ENCODE measurements at places on chromosomes 4 and X.

DNA sequence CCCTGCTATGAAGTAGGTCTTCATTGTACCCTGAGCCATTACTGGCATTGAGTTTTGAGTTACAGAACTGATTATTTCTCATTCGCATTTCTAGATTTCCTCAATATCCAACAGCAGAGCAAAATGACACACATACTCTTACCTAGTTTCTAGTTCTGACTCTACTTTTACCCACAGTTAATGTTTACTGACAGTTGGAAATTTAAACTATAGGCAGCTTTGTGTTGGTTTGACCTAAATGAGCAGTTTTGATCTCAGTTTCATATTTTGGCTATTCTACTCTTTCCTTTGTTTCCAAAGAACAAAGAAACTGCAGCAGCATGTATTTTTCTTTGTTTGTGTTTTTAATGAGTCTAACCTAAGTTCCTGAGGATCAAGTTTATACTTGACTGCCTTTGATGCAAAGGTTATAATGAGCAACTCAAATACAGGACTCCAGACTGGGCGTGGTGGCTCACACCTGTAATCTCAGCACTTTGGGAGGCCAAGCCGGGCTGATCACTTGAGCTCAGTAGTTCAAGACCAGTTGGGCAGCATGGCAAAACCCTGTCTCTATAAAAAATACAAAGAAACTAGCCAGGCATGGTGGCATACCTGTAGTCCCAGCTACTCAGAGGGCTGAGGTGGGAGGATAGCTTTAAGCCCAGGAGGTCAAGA lies 30.4 kb downstream of the TXK start:
- DNase-seq = peak; percentile 30

DNA sequence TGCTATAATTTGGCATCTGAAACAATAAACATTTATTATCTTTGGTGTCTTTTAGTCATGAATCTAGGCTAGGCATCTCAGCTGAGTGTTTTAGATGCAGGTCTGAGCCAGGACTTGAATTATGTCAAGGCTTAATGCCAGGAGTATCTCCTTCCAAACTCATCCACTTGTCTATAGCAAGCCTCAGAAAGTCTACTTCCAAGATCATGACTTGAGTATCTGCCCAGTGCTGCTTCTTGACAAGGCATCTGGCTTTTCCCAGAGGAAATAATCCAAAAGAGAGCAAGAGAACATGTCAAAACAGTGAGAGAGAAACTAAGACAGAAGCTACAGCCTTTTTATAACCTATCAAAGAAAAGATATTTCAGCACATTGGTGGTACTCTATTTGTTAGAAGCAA lies 1052.1 kb upstream of the PCDH10 start:
- no peak for DNase-seq

DNA sequence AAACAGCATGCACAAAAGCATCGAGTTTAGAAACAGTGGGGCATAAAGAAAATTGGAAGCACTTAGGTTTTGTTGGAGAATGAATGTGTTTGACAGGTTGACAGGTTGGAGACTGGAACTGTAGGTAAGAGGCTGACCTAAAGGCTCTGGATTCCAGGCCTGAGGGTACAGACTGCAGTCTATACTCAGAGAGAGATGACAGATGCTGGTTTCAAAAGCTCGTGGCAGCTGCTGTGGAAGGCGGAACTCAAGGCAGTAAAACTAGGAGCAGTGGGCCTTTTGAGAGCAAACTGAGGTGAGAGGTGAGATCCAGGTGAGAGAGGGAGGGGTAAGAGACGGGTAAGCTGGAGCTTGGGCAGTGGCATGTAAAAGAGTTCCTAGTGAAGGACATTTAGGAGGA lies 415.2 kb downstream of the TRIML1 start:
- no peak for DNase-seq

- no peak for DNase-seq
Measured at GRCh38 chr4:4752576-4753401, 106.7 kb upstream of the MSX1 start.

GRCh38 chrX:30039768-30040167 lies 175.6 kb upstream of the MAGEB2 start:
- DNase-seq = no peak

GRCh38 chr4:183443655-183444213 lies 702 bp upstream of the CDKN2AIP start:
- DNase-seq = no peak

DNA sequence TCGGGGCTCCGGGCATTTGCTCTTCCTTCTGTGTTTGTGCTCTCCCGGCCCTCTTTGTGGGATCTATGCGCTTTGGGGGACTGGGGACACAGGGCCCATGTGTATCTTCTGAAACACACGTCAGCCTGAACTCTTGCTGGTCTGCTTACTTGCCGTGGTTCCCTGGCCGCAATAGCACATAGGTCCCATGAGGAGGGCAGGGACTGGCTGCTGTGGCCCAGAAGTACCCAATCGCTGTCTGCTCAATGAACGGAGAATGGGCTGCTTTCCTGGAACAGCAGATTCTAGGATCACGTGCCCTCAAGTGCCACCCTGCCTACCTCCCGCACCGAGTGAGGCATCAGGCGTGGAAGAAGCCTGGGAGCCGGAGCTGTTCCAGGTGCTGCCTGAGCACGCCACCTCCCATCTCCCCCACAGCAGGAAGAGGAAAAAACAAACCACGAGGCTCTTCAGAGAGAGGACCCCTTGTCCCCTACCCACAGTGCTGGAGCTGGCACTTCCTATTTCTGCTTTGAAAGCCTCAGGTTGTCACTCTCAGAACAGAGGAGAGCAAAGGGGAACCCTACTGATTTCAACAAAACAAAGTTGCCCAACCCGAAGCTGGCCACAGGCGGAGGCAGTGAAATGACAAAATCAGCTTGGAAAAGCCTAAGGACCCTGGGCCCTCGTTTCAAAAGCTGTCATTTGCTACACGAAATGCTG lies 3.8 kb downstream of the G6PD start:
- DNase-seq = no peak

GRCh38 chr4:47624031-47624441 lies 139.0 kb downstream of the ATP10D start:
- no peak for DNase-seq

- no peak for DNase-seq
Measured at GRCh38 chrX:108590496-108590895, 145.9 kb downstream of the IRS4 start.

- no peak for DNase-seq
Measured at GRCh38 chrX:32867781-32868523, 343.4 kb downstream of the DMD start.

DNA sequence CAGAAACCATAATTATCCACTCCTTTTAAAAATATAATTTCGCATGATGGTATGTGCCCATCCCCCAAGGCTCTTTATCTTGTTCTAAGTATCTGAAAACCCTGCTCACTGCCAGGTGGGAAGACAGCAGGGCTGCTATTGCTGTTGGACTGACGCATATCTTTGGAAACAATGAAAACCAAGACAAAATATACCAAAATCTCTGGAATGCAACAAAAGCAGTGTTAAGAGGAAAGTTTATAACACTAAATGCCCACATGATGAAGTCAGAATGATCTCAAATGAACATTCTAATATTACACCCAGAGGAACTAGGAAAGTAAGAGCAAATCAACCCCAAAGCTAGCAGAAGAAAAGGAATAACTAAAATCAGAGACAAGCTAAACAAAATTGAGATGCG lies 162.0 kb downstream of the FAM47B start:
- DNase-seq = no peak

DNA sequence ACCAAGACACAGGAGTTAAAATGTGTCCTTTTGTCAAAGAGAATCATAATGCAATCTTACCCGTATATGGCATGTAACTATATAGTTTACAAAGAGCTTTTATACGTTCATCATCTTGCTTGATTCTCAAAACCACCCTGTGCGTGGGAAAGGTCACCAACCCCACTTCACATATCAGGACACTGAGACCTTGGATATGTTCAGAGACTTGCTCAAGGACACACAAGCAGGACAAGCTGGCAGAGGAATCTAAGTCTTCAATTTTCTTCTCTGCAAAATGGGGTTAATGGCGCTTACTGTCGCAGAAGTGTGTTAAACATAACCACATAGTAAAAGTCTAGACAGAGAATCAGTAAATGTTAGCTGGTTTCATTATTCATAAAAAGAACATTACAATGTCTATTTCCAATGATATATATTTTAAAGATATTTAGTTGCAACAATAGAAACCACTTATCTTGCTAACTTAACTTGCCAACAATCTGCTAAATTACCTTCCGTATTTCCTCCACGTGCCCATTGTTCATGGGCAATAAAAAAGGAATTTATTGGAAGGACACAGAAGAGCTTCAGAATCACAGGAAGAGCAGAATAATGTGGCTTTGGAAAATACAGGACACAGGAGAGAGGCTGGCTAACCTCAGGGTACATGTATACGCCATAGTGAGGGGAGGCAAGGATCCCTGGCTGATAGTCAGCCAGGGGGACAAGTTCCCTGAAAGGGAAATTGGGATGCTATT lies 64.6 kb upstream of the TAPT1 start:
- no peak for DNase-seq

DNA sequence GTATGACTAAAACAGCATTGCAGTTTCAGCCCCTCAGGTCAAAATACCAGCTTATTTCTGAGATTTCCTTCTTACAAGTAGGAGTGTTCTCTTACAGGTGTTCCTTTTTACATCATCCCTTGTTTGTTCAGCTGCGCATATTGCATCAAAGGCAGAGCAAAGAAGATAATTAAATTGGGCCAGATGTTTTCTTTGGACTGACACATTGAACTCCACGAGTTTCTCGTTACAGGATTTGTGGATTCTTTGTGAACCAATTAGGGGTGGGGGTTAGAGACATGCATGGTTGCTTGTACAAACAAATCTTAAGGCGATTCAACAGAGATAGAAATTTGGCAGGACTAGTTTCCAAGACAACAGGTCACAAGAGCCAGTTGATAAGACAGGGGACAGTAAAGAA lies 95.7 kb downstream of the SPANXN4 start:
- DNase-seq = no peak

DNA sequence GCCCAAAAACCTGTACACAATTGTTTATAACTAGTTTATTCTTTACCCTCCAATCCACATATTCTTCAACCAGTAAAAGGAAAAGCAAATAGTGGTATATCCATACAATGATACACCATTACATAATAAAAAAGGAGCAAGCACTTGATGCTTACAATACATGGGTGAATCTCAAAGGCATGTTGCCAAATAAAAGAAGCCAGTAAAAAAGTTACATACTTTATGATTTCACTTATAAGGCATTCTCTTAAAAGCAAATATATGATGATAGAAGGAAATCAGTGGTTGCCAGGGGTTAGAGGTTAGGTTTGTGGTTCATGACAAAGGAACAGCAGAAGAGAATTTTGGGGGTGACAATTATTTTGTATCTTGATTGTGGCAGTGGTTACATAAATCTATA lies 896.1 kb upstream of the LCORL start:
- no peak for DNase-seq

GRCh38 chr4:181216501-181216900 lies 1026.7 kb upstream of the TENM3 start:
- no peak for DNase-seq

DNA sequence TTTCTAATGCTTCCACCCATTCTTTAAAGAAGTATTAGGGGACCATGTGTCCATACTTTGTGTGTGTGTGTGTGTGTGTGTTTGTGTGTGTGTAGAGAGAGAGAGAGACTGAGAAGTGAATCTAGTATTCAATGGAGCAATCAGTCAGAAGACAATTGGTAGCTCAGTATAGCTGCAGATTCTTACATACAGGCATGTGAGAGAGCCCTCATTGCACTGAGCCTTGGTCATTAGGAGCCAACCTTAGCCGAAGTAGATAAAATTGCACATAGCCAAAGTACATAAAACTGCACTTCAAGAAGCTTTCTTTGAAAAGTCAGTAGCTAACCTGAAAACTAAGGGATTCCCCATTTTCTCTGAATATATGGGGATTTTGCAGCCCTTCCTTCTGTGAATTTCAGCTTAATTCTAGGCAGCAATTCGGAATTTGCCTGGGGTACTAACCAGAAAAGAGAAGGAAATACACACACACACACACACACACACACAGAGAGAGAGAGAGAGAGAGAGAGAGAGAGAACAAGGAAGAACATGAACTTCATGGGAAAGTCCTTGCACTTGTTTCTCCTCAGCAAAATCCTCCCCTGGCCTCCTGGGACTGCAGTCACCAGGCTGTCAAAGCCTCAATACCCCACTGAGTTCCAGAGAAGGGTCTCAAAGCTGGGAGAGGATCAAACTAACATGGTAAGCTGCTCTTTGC lies 1.7 kb upstream of the PRDM8 start:
- no peak for DNase-seq
